Cerebellum (tissue), 4 donors: ENCODE measurements at places on chromosomes 3 and 15. TPM values are rescaled to one million over a fixed set of nuclear protein-coding genes. Genes with fewer than 3 reads are reported as not detected.

PRRT3 gene
- total RNA-seq: 5.5 TPM

COLQ gene
- total RNA-seq: 2.5 TPM

EFHB gene
- total RNA-seq: 0.64 TPM

DNA sequence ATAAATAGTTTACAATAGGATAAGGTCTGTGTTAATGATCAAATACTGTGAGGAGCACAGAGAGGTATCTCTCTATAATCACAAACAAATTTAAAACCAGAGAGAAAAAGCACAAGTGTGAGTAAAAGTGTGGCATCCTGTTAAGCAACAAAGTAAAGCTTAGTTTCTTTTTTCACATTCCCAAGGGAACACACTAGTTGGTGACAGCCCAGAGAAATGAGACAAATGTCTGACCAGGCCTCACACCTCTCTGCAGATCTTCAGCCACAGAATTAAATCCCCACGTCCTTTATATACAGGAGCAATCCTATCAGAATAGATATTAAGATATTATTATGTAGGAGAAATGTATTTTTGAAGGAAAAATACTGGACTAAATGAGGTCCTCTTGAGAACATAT, 2.7 kb downstream of the FBN1 start:
- DNase-seq: no peak

GRCh38 chr3:51686056-51686455, 15.0 kb downstream of the TEX264 start:
- DNase-seq: no peak

- no peak for DNase-seq
Observed at GRCh38 chr15:48888191-48888590, 10.3 kb downstream of the EID1 start.

DNA sequence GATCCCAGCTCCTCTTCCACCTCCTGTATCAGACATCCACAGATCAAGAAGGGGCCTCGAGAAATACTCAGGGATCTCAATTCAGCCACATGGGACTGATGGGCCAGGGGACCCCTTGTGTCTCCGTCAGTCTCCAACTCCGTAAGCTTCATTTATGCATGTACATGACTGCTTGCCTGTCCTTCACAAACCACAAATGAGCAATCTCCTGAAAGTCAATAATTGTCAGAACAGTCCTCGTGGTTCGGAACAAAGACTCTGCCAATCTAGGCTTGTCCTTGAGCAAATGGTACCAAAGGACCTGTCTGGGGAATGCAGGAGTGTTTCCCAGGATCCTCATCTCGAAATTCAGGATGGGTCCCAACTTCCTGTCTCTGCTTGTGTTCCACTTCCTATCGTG, 20.8 kb downstream of the SLC12A8 start:
- DNase-seq: no peak

DNA sequence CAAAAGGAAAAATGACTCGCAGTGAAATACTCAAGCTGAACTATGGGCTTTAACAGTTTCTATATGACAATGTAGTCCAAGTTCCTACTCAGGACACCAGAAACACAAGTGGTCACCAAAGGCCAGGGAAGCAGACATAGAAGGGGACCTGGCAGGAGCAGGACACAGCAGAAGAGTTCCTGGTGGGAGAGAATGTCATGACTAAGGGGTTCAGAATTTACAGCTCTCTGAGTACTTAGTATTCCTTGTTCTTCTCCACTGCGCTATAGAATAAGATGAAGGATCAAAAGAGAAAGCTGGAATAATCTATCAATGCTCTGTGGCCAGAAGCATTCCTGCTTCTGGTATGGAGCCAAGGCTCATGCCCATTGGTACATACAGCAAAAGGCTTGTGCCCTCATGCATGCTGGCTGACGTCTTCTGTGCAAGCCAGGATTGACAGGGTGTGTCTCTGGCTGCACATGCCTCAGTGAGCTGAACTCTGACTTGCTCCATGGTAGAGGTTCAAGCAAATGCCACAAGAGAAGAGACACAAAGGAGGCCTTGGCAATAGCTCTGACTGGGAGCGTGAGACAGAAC, 128.7 kb upstream of the SLC2A2 start:
- DNase-seq: no peak

DNA sequence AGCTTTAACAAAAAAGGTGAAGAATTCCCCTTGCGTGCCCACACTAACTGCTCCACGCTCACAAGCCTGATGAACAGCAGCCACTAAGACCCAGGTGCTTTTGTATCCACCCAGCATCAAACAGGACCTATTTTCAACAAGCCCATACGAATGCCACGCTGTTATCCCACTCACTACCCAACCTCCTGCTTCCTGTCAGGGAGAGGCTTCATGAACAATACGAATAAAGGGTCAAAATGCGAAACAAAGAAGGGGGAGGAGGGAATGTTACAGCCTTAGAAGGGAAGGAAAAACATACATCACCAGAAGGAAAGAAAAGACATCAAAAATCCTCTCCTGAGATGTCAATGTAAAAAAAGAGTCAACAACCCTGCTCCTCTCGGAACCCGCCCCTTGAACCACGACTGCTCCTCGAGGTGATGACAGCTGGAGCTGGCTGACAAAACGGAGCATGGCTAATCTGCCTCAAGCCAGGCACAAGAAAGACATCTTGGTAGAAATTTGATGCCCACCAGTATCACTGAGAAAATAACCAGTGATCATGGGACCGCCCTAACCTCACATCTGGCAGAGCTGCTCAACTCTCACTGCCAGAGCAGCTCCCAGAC, 9.7 kb downstream of the ERC2 start:
- DNase-seq: no peak

DNA sequence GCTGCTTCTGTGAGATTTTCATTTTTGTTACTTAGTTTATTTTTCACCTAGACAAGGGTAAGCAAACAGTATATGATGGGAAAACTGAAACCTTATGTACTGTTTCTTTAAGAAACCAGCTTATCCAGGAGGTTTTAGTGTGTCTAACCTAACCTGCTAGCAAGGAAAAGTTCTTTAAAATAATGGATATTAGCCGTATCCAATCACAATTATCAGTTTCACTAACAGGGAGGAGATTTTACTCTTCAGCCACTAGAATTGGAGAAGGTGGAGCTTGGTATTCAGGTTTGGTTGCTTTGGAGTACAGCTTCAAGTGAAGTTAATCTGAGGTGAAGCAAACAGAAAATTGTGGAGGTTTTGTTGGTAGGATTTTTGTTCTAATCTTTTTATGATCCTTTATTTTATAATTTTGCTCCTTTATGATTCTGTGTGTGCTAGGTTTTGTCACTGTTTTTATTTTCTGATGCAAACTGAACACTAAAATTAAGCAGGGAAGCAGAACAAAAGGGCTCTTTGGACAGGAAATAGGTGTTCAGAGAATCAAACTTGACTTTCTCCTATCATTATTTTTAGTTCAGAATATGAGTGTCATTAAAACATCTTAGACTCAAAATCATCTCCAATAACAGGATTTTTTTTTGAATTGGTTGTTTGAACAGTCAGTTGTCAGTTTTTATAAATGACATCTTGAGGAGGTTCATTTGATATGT, 13.0 kb downstream of the ZFAND6 start:
- peak; percentile 89 for DNase-seq

DNA sequence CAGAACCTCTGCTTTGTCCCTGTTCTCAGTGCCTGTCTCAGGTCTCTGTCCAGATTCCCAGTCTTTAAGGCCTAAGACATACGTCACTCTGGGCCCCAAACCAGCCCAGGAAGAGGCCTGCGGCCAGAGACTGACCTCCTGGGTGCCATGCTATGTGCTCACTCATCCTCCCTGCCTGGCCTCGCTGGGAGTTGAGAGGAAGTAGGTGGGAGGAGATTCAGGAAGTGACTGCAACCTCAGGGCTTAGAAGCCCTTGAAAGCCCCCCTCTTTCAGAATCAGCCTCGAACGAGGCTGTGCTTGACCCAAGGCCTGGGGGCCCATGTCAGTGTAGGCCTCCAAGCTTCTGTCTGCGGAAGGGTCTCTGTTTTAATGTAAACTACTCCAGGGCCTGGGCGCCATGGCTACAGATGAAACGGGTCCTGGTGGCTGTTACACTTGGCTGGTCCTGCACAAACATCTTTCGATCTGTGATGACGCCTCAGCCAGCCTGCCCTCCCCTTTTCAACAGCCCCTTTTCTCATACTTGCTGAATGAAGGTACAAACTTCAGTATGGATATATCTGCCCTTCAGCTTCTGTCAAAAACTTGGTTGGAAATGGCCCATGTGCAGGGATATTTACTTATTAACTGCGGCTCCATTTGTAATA, 11.7 kb downstream of the RASGRF1 start:
- no peak for DNase-seq

GRCh38 chr3:45607790-45608189, 13.2 kb downstream of the LIMD1 start:
- no peak for DNase-seq

DNA sequence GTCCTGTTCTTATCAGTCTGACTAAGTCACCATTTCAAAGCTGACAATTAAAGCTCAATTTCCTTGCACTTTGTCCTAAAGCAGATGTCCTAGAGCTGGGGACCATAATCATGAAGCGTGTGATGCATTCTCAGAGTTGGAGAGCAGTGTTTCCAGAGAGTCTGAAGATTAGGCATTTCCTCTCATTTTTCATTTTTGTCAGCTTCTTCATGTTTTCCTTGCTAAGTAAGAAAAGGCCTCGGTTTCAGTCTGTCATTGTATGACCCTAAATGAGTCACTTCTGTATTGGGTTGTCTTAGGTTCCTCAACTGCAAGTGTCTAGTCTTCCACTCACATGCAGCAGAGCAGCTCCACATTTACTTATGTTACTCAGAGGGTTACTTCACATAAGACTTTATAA, 257.2 kb upstream of the TPRG1 start:
- no peak for DNase-seq

DNA sequence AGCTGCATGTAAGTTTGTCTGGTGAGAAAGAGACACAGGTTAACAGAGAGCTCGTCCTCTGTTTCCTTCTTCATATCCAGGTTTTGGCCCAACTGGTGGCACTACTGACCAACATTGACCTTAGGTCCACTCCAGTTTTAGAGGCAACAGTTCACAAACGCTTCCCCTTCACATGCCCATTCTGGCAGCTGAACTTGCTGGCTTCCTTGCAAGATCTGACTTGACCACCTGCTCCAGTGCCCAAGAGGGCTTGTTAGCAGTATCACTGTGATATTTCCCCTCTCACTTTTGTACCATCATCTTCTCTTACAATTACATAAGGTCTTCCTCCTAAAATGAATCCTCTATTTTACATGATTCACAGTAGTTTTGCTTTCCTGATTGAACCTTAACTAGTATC, 71.3 kb downstream of the CNTN6 start:
- DNase-seq: peak; percentile 30
